ENCODE measurements at places on chromosomes 6 and 20.
A peak's percentile ranks its signal among the peaks of the same experiment; 100 is the strongest.

DNA sequence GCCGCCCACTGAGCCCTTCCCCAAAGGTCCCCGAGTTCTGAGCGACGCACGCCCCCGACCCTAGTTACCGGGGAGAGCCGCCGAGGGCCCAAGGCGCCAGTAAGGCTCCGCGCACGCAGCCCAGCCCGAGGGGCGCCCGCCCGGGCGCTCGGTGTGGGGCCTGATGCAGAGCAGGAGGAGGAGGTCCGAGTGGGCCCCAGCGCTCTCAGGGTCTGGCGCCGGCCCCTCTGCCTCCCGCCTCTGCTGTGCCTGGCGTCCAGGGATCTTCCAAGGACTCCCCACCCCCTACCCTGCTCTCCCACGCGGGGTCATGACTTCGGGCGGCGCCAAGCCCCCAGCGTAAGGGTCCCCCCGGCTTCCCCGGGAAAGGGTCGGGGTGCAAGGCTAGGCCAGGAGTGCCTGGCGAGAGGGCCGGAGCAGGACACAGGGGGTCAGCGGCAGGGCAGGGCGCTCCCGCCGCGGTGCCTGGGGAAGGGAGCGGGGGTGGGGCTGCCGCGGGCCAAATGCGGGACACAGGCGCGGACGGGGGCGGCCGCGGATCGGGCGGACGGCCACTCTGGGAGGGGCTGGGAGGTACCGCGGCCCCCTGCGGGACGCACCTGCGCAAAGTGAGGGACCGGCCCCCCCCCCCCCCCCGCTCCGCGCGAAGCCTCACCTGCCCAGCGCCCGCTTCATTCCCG lies 637 bp downstream of the ABHD12 start:
- DNase-seq, result peak; percentile 80

DNA sequence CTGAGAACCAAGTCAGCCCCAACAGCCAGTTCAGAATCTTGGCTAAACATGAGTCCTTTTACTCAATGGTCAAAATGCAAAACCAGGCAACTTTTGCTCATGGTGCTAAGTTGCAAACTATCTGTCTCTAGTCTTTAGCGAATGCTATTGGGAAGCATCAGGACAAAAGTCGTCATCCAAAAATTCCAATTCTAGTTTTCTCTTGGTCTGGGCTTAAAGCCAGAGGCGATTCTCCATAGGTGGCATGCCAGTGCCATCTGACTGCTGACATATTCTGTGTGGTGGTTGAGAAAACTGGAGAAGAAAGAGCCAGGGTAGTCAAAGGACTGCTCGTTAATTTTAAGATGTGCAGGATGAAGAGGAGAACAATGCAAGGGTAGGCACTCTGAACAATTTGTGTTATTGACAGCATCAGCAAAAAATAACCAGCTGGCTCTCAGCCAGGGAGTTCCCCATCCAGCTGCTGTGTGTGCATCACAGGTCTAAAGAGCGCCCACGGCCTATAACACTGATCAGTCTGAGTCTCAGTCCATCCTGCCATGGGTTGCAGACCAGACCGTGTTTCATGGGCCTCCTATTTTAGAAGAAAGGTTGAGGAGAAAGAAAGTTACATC lies 313.6 kb downstream of the ALDH8A1 start:
- peak; percentile 22 for DNase-seq

DNA sequence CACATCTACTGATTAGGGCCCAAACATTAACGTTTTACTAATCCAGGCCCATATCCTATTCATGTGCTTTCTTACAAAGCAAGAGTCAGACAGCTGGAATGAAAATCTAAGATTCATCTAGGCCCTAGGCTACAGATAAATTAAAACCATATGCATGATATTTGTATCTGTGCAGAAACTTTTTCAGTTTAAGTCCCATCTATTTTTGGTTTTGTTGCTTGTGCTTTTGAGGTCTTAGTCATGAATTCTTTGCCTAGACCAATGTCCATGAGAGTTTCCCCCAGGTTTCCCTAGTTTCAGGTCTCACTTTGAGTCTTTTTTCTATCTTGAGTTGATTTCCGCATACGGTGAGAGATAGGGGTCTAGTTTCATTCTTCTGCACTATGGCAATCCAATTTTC lies 20.2 kb downstream of the ADNP start:
- no peak for DNase-seq

DNA sequence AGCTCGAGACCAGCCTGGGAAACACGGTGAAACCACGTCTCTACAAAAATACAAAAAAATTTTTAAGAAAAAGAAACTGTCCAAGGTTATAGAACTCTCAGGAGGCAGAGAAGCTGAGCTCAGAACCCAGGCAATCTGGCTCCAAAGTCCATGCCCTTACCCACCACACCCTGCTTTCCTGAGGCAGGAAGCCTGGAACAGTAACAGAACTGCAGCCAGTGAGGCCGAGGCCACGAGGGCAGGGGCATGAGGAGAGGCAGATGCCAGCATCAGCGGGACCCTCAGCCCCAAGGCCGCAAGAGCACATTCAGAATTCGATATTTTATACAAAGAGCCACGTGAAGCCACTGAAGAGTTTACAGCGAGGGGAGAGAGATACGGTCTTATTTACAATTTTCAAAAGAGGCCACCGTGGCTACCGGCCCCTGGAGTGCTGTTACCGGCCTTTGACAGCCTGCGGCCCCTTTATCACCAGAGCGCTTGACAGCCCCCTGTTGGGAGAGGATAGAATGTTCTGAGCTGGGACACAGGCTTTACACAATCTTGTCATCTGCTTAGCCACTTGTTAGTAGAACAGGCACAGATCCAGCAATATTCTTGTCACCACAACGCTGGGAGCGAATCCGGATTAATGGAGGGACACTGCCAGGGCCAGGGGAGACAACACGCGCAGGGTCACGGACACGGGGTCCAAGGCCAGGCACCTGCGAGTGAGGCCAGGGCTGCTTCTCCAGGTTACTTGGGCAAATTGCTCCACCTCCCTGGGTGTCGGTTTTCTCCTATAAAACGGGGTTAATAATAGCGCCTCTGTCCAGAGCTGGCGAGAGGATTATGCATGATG lies 5.6 kb downstream of the SPATA2 start:
- DNase-seq, result no peak

- no peak for DNase-seq
Observed at GRCh38 chr6:34540841-34541240, 15.3 kb downstream of the SPDEF start.

DNA sequence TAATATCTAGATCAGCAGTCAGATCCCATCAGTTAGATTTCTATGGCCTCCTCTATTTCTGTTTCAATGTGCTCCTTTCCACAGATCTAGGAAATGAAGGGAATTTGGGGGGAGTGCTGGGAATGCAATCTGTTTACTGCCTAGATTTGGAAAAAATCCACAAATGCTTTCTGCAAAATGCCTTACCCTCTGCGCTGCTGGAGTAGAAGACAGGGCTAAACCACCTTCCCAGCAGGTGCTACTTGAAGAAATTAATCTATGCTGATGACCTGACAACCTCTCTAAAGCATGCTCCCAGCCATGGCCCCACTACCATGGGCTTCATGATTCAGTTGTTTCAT lies 46.2 kb downstream of the LY86 start:
- DNase-seq, result no peak

DNA sequence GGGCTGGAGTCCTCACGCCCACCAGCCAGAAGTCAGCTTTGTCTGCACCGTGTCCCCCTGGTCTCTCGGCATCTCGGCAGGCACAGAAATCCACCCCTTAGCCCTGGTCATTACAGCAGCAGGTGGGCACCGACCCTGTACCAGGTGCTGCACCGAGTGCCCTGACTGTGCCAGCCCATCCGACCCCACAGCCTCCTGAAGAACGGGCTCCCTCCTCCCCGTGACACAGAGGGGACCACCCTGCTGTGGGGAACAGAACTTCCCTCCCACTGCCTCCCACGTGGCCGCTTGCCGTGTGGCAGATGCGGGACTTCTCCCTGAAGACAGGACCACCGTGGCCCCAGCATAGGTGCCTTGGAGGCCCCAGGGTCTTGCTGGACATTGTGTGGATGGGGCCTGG lies 161.2 kb downstream of the TAF4 start:
- DNase-seq, result no peak

GRCh38 chr20:57582432-57583288 lies 21.8 kb downstream of the PCK1 start:
- peak; percentile 7 for DNase-seq

DNA sequence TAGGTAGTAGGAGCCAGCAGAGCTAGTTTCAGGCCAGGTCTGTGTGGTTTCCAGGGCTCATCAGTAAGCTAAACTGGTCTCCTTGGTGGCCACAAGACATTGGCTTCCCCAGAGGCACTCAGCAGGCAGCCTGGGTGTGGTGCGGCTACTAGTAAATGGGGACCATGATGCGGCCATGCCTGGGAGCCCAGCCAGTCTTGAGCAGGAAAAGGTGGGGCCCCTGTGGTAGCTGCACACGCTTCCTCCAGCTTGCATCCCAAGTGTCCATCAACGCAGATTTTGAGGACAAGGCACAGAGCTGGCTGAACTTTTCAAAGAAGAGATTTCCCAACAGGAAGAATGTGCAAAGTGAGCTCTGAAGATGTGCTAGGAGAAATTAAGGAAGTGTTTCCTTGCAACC lies 107.4 kb upstream of the NAA20 start:
- DNase-seq, result no peak

DNA sequence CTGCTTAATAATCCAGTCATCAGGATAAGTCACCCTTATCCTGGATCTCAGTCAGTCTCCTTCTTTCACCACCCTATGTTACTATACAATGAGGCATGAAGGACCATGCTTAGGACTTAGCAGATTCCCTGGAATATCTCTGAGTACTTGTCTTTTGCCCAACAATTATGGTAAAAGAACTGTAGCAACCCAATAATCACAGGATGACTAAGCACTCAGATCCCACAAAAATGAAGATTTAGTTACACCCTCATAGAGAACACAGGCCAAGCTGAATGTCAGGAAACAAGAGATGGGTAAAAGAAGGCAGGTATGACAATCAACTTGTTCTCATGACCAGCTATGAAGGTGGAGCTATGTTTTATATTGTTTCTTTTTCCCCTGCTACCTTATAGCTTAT lies 91.4 kb downstream of the EDN1 start:
- no peak for DNase-seq

- no peak for DNase-seq
Observed at GRCh38 chr6:130680116-130680515, 147.1 kb upstream of the SMLR1 start.

- no peak for DNase-seq
Observed at GRCh38 chr20:37726971-37727956, 33.4 kb downstream of the CTNNBL1 start.

DNA sequence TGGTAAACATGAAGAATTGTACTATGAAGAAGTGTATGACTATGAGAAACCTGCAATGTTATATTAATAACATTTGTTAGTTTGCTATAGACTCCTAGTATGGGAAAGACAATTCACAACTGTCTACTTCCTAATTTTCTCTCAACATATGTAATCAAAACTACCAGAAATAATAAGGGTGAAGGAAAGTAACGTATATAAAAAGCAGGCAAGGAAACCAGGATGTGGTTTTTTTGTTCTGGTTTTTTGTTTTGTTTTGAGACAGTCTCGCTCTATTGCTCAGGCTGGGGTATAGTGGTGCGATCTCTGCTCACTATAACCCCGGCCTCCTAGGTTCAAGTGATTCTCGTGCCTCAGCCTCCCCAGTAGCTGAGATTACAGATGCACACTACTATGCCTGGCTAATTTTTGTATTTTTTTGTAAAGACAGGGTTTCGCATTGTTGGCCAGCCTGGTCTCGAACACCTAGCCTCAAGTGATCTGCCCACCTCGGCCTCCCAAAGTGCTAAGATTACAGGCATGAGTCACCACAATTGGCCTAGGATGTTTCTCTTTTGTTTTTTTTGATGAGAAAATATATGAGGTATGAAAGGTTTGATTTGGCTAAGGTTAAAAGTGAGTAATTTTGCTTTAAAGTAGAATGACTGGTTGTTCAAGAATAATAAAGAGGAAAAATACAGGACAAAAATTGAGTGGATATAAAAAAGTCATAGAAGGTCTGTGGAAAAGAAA lies 83.1 kb downstream of the PTCHD4 start:
- DNase-seq, result no peak

DNA sequence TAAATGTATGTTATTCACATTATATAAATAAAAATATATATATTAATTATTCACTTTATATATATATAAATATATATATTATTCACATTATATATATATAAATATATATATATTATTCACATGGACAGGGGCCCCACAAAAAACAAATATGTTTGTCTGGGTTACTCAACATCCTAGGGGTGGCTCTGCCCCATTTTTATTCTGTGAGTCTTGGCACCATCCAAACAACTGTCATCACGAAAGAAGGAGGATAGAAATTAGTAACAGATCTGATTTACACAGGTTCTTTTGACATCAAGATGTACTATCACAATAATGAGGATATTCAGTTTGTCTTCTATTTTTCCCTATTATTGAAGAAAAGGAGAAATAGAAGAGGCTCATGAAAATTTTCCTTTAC lies 187.3 kb downstream of the GPX5 start:
- DNase-seq, result no peak

- DNase-seq, result no peak
Observed at GRCh38 chr6:14001329-14002012, 76.7 kb downstream of the RNF182 start.

DNA sequence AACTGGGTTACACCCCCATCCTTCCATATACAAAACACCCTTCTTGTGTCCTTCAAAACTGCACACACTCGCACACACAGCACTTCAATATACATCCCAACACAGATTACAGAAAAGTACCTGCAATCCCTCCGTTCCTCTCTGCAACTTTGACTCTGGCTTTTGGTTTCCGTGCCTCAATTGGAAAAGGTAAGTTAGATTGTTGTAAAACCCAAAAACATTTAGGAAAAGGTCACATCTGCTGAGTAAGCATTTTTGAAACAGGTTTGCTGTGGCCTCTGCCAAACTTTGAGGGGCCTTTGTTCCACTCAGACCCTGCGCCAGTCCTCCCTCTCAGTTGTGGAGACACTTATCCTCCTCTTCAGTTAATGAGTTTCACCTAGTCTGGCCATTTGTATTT lies 4.2 kb downstream of the NKX2-4 start:
- DNase-seq, result no peak

- no peak for DNase-seq
Observed at GRCh38 chr6:39425346-39426072, 103.0 kb upstream of the KCNK16 start.

- no peak for DNase-seq
Observed at GRCh38 chr6:131597446-131597845, 24.4 kb downstream of the ARG1 start.

DNA sequence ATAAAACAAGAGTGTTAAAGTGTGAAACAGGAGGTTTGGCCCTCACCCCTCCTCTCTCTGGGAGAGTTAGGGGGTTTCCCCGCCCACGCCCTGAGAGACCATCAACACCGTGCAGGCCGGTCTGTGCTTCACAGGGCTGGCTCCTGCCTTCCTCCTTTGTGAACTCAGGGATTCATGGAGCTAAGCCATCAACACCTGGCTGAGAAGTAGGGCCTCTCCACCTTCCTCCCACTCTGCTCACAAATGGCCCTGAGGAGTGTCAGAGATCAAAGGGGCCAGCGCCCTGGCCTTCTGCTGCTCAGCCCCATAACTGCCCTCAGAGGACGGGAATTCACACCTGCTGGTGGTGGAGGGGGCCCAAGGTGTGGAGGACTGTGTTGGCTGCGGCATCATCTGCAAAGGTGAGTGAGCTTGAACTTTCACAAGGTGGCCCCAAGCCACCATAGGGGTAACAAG lies 88.6 kb downstream of the PSMB1 start:
- no peak for DNase-seq

GRCh38 chr6:144597511-144597910 lies 312.4 kb downstream of the UTRN start:
- no peak for DNase-seq

All from NCI-H345 (cell line).